Upper lobe of right lung (tissue), 1 donor: ENCODE measurements at places on chromosomes 13 and 19. TPM values are rescaled to one million over a fixed set of nuclear protein-coding genes. Genes with fewer than 3 reads are reported as not detected.

- H3K36me3 ChIP-seq, result no peaks in the 10 kb centered on the region
- DNase-seq, result no peak
Observed at GRCh38 chr19:43789029-43789428, 8.3 kb upstream of the KCNN4 start.

- H3K27ac ChIP-seq, result no peak overlapping the region
- H3K4me3 ChIP-seq, result no peak overlapping the region
- no peaks in the 10 kb centered on the region for H3K36me3 ChIP-seq
- no peaks in the 10 kb centered on the region for H3K27me3 ChIP-seq
Observed at GRCh38 chr13:95535243-95535642, 17.3 kb upstream of the CLDN10 start.

GRCh38 chr13:100361504-100361903, 227.1 kb downstream of the GGACT start:
- no peaks in the 10 kb centered on the region for H3K4me1 ChIP-seq
- no peak overlapping the region for H3K4me3 ChIP-seq
- no peak for DNase-seq
- no peaks in the 10 kb centered on the region for H3K27me3 ChIP-seq

GRCh38 chr19:48698046-48698445, 2.3 kb downstream of the FUT2 start:
- peak overlapping the region; percentile 24 for H3K27ac ChIP-seq
- no peak for DNase-seq
- H3K4me1 ChIP-seq, result peaks cover 11% of the 10 kb centered on the region

RANBP3 gene
- total RNA-seq, result 65.5 TPM

DNA sequence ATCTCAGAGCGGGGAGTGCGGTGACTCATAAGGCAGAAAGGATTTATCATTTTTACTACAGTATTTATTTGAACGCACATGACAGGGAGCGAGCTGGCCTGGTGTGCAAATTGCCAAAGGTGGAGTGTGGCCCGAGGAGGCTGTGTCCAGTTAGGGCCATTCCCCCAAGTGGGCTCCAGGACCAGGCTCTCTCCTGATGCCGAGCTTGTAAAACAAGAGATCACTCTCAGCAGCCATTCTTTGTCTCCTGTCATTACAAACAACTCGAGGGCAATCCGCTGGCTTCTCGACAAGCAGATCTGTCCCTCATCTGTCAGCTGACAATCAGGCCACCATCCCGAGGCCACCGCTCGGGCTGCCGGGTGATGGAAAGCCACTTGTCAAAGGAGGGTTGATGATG, 418.9 kb downstream of the ZNF536 start:
- H3K4me3 ChIP-seq, result no peak overlapping the region
- H3K27me3 ChIP-seq, result no peaks in the 10 kb centered on the region
- DNase-seq, result no peak
- H3K36me3 ChIP-seq, result no peaks in the 10 kb centered on the region

NRTN gene
- 2.1 TPM for total RNA-seq

DNA sequence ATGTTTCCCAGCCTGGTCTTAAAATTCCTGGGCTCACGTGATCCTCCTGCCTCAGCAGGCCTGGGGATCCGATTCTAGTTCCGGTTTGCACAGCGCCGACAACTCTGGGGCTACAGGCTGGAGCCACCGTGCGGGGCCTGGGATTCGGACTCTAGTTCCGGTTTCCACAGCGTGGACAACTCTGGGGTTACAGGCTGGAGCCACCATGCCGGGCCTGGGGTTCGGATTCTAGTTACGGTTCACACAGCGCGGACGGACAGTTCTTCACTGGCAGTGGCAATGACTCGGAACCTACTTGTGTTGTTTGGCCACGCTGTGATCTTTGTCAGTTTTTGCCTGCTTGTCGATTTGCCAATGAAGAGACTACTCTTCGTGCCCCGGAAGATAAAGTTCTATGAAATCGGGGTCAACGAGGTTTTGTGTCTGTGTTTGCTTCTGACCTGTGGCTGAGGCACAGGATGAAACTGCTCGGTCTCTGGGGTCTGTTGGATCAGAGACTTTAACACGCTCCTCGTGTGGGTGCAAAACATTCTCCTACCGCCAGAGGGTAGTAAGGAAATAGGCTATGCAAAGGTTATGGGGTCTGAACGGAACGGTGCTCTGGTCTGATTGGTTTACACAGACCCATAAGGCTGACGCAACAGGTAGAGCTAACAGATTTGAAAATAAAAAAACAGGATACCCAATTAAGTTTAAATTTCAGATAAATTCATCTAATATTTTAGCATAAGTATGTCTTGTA, 12.1 kb upstream of the ZSCAN1 start:
- no peaks in the 10 kb centered on the region for H3K4me1 ChIP-seq
- no peak overlapping the region for H3K4me3 ChIP-seq
- H3K36me3 ChIP-seq, result no peaks in the 10 kb centered on the region
- H3K27ac ChIP-seq, result no peak overlapping the region

DNA sequence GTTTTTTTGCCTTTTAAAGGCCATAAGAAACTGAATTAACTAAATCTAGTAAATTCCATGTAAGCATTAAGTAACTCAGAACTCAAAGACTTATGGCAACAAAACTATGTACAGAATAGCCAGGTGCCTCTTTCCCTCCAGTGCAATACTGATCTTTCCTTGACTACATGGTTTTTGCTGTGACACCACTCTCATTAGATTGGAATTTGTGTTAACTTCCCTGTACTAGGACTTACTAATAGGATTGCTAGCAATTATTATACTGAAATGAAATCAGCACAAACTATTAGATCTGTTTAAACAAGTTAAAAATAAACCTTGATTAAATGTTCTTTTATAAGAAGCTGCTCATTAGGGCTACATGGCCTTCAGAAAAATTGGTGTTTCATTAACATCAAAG, 96.3 kb downstream of the DACH1 start:
- H3K4me1 ChIP-seq, result no peaks in the 10 kb centered on the region
